Femur (tissue), 1 donor: ENCODE measurements at places on chromosomes 16 and 17.
A peak's percentile ranks its signal among the peaks of the same experiment; 100 is the strongest.

- DNase-seq, result no peak
These were observed 56.5 kb downstream of the MRM1 start for GRCh38 chr17:36657763-36658490.

DNA sequence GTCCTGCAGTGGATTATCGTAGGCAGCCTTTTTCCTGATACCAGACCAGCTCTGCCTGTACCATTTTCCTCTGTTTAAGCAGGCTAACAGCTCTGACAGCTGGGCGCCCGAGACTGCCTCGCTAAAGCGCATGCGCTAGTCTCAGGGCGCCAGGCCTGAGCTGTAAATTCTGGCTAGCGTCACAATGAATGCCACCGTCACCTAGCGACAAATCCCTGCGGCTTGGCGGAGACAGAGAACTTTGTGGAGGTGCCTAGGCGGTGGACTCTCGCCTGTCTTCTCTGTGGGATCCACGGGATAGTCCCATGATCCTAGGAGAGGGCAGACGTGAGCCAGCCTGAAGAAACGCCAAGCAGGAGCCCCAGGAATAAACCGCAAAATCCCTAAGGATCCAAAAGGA is 573.9 kb downstream of the KCNJ18 start:
- no peak for DNase-seq

- no peak for DNase-seq
These were observed 16.7 kb downstream of the ASGR2 start for GRCh38 chr17:7097940-7098339.

DNA sequence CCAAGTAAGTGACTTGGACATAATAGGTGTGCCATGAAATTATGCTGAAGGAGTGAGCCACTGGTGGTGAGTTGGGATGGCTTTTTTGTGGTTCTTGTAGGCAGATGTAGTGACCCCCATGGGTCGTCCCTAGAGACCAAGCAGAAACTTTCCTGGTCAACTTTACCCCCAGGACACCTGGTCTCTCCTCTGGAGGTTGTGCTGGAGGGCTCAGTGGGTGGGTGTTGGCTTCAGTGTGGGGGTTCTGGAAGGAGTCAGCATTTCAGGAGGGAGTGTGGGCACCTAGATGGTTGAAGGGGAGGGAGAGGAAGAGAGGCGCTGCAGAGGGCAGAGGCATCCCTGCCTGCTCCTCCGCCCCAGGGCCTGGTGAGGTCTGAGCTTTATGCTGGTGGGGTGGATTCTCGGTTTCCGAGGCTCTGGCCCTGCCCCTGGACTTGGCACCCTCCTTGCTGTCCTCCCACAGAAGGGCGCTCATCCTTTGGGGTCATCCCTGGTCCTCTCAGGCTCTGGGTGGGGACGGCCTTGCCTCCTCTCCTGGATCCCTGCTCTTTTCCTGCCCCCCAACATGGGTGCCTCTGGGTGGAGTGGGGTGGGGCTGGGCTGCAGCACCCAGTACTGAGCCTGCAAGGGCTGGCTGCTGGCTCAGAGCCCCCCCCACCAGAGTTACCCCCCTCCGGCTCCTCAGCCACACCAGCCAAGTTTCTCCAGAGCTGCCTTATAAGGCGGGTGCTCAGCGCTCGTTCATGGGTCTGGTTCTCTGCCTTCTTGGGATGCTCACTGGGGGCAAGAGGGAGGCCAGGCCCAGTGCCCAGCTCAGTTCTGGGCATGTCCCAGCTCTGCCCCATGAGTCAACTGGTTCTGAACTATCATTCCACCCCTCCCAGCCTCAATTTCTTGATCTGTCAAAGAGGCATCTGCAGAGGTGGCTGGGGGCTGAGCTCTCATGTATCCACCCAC is 266.8 kb downstream of the SEC14L1 start:
- DNase-seq, result no peak

GRCh38 chr17:22718689-22719088 is 1026.4 kb downstream of the KCNJ18 start:
- DNase-seq, result no peak

GRCh38 chr17:28151001-28151400 is 108.5 kb downstream of the NLK start:
- no peak for DNase-seq

DNA sequence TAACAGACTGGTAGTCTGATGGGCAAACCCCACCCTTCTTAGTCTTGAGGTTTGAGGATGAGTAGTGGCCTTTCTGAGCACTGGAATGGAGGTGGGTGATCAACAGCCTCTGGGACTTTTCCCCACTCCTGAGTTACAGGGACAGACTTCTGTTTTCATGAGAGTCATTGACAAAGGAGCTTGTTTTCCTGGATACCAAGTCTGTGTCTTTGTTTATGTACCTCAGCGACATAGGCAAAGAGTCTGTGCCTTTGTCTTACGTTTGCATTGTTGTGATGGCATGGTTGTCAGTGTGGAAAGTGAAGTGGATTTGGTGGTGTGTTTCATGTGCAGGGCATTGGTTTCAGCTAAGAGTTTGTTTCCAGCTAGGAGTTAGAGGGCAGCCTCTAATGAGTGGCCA is 17.5 kb downstream of the EPN2 start:
- DNase-seq, result no peak

DNA sequence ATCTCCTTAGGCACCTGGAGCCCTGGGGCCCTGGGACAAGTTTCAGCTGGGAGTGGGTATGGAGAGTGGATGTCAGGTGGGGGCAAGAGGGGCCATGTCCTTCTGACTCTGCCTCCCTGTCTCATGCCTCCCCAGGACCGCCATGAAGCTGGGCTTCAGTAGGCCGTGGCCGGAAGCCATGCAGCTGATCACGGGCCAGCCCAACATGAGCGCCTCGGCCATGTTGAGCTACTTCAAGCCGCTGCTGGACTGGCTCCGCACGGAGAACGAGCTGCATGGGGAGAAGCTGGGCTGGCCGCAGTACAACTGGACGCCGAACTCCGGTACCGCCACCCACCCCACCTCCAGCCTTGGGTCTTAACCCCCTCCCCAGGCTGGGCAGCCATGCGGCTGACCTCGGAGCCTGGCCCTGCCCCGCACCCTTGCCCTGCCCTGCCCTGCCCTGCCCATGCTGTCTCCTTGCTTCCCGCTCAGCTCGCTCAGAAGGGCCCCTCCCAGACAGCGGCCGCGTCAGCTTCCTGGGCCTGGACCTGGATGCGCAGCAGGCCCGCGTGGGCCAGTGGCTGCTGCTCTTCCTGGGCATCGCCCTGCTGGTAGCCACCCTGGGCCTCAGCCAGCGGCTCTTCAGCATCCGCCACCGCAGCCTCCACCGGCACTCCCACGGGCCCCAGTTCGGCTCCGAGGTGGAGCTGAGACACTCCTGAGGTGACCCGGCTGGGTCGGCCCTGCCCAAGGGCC is 20.0 kb downstream of the ACE start:
- DNase-seq, result no peak

DNA sequence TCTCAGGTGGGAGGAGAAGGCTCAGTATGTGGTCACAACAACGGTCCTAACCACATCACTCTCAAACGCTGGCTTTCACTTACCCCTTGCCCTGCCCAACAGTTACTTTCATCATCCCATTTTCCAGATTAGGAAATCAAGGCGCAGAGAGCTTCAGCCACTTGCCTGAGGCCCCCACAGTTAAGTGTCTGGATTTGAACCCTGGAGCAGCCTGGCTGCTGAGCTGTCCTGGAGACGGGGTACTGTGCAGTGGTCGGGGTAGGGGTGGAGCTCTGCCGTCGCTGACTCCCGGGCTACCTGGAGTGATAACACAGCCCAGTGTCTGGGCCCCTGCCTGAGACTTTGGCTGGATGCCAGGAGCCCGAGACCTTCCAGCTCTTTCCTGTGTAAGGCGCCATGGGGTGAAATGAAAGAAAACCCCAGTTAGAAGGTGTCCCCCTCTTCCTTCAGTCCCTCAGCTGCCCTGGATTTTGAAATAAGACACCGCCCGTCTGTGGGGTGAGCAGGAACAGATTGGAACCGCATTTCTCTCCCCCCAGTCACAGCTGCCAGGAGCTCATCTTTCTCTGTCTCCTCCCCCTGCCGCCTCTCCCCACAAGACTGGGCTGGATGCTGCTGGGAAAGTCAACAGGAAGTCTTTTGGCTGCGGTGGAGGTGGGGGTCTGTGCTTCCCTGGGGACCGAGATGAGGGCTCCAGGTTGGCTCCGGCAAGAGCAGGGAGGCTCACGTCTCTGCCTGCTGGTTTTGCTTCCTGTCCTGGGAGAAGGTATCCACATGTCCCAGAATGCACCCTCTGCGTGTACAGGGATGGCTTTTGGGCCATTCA is 280.2 kb downstream of the SEC14L1 start:
- peak; percentile 91 for DNase-seq

- no peak for DNase-seq
These were observed 115.4 kb downstream of the METRNL start for GRCh38 chr17:83194761-83195329.

DNA sequence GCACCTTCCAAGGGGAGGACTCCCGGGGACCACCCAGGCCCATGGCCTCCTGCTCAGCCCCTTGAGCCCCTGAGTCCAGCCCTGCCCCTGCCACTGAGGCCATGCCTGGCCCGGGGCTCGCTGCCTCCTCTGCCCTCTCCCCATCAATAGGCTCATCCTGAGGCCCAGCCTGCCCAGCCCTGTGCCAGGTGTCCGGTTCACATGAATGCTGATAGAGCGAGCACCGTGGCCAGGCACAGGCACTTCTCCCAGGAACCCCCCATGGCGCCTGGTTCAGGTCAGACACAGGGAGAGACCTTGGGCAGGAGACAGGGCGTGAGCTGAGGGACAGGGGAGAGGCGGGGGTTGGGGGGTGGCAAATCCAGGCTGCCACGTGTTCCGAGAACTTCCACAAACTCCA is 2.8 kb upstream of the PVALEF start:
- no peak for DNase-seq

DNA sequence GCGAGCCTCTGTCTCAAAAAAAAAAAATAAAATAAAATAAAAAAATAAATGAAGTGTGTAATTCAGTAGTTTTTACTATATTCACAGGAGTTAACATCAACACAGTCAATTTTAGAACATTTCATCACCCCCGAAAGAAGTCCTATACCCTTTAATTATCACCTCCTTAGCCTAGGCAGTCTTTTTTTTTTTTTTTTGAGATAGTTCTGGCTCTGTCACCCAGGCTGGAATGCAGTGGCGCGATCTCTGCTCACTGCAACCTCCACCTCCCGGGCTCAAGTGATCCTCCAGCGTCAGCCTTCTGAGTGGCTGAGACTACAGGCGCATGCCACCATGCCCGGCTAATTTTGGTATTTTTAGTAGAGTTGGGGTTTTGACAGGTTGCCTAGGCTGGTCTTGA is 150.7 kb downstream of the SNX29 start:
- no peak for DNase-seq

GRCh38 chr16:78515421-78515820 is 416.0 kb downstream of the WWOX start:
- no peak for DNase-seq

DNA sequence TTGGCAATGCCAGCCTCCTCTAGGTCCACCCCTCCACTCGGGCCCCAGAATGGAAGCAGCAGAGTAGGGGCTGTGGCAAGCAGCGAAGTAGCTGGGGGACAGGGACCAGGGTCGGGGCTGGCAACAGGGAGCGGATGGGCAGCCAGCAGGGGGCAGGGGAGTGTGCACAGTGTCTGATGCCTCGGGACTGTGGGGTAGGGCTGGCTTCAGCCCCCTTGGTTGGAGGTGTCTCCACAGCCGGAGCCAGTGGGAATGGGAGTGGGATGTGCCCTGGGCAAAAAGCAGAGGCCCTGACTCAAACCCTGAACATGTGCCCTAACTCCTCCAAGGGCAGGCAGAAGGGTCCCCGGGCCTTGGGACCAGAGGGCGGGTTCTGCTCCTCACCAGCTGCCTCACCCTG is 18.5 kb upstream of the ARHGAP27 start:
- no peak for DNase-seq

DNA sequence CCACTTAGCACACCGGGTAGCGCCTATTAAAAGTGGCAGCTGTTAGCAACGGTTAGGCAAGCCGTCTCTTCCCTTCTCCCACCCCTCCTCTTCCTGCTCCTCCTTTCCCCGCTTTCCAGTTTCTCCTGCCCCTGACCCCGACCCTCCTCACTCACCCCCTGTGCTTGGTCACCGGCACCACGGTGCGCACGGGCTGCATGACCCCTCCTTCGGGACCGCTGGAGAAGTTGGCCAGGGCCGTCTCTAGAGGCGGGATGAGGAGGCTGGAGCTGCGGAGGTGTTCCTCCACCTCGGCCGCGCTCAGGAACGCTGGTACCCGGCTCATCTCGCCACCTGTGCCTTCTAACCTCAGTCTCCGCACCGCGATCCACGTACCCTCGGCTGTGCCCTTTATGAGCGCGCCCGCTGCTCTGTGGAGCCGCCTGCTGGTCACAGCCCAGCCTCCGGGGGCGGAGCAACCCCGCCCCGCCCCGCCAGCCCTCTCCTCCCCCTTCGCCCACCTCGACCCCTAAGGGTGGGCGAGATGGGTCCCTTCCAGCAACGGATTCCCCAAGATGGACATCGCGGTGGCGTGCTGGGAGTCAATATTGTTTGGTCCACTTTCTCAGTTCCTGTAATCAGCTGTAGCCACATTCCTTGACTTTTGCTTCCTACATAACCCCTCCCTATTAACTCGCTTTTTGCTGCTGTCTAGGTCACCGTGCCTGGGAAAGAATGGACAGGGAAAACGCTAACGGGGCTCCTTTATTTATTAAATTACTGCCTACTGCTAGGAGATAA is at the start of gene CRYM:
CRYM (minus strand) TSS at position 364 of the 780 bp plus-strand sequence; CDS start at position 325, 39 bp downstream.
- peak; percentile 52 for DNase-seq

- DNase-seq, result no peak
These were observed 6.7 kb upstream of the WFIKKN2 start for GRCh38 chr17:50828508-50829170.

DNA sequence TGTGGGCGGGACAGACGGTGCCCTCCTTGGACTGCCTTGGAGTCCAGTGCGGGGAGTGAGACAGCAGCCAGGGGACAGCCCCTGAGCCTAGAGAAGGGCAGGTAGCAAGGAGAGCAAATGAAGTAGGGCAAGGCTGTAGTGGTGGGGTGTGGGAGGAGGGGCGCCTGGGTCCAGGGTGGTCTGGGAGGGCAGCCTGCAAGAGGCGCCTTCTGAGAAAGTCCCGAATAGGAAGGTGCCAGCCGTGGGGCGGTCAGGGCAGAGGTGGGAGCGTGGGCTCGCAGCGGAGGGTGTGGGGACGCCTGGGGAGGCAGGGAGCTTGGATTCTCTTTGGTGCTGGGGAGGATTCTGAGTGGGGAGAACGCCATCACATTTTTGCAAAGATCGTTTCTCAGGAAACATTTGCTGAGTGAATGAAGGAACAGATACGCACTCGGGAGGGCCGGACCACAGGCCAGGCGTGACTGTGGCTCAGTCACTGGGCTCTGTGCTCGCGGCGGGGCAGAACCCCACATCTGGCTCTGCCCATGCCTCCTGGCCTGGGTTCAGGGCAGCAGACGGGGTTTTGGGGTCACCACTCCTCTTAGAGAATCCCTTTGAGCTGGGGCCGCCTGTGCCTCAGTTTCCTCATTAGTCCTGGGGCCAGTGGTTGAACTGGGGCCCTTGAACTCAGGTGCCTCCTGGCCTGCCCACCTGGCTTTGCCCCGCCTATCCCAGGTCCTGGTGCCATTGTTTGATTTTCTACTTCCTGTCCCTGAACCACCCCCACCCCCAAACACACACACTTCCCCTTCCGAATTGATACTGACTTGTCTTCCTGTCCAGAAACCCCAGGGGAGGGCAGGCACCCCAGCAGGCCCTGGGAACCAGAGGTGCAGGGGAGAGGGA is 4.2 kb downstream of the SNN start:
- no peak for DNase-seq
